ENCODE measurements at places on chromosomes 13 and 19.

DNA sequence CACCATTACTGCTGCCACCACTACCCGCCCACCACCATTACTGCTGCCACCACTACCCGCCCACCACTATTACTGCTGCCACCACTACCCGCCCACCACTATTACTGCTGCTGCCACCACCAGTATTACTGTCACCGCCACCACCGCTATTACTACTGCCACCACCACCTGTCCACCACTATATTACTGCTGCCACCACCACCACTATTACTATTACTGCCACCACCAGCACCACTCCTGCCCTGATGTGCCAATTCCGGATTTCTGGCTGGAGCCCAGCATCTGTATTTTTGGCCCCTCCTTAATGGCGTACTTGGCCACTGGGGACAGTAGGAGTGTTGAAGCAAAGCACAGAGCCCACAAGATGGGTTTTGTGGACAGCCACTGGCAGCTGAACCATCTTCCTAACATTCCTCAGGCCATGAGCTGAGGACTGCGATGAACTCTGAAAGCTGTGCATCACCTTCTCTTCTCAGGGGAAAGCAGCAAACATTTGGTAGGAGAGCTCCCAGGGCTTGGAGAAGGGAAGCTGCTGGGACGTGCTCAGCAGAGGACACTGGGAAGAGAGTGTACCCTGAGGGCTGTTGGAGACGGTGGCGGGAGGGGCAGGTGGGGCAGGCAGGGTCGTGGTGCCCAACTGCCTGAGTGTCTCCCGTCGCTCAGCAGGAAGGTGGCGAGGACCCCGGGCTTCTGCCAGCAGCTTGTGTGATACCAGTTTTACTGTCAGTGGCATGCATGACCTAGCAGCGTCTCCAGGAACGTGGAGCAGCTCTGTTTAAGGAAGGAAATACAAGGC, 23.0 kb downstream of the CUL4A start:
- DNase-seq: no peak

- no peak for DNase-seq
These were observed 87.1 kb downstream of the GJA3 start for GRCh38 chr13:20073775-20074174.

- DNase-seq: peak; percentile 95
These were observed at the start of gene ZNF229 for GRCh38 chr19:44447916-44448674. Gene ZNF229, minus strand, starts transcription at chr19:44448472. Its CDS starts 5,625 bp downstream, at chr19:44442847.

DNA sequence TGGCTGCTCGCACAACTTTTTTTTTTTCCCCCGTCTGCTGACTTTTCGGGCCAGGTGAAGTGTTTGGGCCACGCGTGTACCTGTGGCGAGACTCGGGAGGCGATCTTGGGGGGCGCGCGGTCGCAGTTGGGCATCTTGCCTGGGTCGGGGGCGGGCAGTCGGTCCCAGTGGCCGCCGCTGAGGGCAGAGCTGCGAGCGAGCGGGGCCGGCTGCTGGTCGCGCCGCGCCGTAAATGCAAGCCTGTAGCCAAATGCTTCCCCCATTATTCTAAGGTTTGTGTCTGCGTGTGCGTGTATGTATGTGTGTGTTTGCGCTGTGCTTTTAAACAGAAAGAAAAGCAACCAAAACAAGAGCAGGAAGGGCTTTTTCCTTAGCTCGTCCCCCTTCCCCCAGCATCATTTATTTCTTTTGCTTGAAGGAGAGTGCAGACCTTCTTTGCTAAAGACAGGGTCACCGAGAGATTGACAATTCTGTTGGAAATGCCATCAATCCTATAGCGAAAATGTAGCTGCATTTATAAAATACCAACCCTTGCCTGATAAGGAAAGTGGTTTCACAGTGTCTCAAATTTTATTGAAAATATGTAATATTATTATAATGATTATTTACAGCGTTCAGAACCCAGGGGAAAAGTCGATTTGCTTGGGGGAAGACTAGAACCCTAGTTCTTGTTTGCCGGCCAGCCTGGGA, 143.2 kb upstream of the ZNF536 start:
- DNase-seq: peak; percentile 26

GRCh38 chr19:7925171-7925851, 624 bp downstream of the CTXN1 start:
- DNase-seq: peak; percentile 94

GRCh38 chr19:13741893-13742292, 22.4 kb upstream of the MRI1 start:
- no peak for DNase-seq

DNA sequence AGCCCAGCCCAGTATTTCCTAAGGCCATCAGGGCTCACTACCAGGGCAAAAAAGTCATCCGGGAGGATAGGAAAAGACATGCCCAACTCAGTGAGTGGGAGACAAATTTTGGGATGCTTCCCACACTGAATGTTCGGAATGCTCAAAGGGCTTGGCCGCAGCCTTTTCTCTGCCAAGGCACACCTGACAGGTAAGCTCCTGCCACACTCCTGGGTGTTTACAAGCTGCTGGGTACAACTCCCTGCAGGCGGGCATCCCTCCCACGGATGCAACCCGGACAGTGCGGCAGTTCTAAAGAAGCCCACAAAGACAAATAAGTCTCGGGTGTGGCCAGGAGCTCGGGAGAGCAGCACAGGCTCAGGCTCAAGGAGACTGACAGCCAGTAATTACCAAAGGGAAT, 28.1 kb downstream of the SLC7A1 start:
- no peak for DNase-seq

DNA sequence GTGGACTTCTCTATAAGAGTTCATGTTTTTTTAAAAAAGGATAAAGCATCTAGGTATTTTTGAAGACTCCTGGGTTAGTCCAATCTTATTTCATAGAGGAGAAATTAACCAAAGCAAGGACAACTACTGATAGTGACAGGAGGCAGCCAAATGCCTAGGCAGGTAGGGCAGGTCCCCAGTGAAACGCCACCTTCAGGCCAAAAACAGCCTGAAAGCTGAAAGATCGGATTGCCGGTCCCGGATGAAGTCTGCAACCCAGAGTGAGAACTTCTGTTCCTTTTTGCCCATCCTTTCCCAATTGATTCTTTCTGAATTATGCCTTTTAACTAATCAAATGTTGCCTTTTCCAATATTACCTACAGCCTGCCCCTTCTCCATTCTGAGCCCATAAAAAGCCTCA, 6.1 kb upstream of the GGACT start:
- peak; percentile 30 for DNase-seq

DNA sequence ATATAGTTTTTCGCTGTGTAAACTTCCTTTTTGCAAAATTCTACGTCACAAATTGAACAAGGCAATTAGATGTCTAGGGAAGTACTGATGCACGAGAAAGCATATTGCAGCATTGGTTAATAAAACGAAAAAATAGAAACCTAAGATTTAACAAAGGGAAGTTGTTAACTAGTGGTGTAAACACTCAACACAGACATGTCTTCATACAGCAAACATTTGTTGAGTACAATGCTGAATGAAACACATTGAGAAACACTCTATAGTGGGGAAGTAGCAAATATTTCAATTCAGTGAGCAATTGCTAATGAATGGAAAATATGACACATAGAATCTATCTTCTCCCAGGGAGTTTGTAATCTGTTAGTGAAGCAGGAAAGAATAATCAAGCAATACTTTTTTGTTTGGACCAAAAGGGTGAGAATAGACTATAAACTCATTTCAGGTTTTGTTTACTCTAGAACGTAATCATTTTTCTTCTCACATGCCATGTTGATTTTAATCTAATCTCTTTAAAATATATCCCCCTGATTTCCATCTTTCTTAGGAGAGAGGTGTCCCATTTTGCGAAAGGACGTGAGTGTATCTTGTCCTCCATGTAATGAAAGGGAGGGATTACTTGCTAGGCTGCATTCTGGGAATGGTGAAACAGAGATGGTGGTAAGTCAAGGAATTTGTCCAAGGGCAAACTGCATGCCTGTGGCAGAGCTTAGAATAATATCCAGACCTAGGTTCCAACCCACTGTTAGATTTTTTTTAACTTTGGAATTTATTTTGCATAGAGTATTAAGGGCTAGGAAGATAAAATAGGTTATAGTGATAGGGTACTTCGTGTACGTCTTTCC, 1.7 kb upstream of the ANKRD10 start:
- DNase-seq: peak; percentile 37

DNA sequence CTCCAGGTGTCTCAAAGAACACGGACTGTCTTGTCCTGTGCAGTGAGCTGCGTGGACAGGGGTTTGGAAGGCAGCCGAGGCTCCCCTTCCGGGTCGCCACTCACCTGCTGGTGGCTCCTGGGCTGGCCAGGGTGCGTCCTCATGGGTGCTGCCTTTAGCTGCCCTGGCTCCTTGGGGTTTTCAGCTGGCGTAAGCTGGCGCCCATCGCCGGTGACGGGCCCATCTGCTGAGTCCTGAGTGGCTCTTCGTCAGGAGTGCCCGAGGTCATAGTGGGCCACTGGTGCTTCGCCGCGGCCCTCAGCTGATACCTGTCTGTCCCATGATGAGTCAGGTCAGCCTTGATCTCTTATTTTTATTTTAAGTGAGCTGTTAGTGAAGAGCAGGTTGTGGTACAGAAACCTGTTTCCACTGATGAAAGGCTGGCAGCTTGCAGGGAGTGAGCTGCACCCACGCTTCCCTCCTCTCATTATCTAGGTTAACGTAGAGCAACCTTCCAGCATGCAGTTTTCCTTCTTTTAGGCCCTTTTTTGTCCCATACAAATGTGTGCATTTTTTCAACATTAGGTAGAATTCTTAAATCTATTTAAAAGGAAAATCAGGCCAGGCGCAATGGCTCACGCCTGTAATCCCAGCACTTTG, 18.4 kb downstream of the EPN1 start:
- no peak for DNase-seq

DNA sequence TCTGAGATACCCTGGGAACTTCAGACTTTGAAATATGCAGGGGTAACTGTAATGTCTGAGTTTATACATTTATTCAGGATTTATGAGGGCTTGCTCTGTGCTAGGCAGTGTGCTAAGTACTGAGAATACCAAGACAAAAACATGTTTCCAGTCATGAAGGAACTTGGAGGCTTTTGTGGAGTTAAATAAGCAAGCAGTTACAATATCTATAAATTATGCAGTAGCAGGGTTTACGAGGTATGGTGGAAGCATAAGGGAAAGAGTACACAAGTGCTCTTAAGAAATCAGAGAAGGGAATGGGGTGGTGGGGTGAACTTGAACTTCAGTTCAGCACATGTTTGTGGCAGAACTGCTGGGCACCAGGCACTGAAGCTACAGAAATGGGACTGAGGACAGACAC, 28.0 kb downstream of the MAB21L1 start:
- DNase-seq: no peak

- DNase-seq: no peak
These were observed 550.7 kb upstream of the SLITRK5 start for GRCh38 chr13:87120476-87120875.

Data from hepatocyte (in vitro differentiated cells).